ENCODE measurements at places on chromosomes 2 and 18.

DNA sequence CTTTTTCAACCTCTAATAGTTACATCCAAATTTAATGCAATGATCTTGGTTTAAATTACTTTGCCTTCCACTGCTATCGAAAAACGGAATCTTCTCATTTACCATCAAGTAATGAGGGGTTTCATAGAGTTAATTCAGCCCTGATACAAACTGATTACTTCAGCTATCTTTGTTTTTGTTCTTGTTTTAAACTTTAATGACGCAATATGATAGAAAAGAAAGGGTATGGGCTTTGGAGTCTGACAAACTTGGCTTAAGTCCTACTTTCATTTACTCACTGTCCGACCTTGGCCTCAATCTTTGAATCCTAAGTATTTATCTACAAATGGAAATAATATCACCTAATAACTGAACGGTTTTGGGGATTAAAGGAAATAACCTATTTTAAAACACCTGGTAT is 16.1 kb downstream of the ADAM17 start:
- no peak overlapping the region for H3K4me3 ChIP-seq
- peaks cover 10% of the 10 kb centered on the region for H3K4me1 ChIP-seq

DNA sequence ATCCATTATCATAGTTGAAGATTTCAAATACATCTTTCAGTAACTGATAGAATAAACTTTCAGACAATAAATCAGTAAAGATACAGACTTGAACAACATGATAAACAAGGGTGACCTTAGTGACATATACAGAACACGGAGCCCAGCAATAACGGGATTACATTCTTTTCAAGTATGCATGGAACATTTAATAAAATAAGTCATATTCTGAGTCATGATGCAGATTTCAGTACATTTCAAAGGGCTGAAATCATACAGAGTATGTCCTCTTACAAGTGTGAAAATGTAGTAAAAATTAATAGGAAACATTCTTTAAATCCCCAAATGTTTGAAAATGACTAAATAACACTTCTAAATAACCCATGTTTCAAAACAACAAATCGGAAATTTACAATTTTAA is 17.2 kb upstream of the KLHL29 start:
- no peak overlapping the region for H3K4me3 ChIP-seq
- H3K36me3 ChIP-seq = no peaks in the 10 kb centered on the region
- no peak for DNase-seq
- no peak overlapping the region for H3K27ac ChIP-seq
- no peaks in the 10 kb centered on the region for H3K4me1 ChIP-seq
- H3K27me3 ChIP-seq = peaks cover 19% of the 10 kb centered on the region

DNA sequence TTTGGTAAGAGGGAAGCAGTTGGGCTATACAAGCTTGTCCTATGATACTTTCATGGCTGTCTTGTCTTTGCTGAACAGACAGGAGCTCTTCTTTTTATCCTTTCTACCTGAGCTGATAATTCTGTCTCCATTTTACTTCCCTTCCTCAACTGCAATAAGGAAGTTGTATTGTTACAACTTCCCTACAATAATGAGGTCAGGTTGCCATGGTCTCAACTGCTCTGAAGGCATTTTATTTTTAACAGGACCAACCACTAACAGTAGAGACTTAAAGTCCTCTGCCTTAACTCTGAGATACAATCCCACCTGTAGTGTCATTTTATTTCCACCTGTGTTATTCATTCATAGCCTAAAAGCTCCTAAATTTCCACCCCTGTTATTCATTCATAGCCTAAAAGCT is 118.6 kb upstream of the PGAP1 start:
- H3K4me3 ChIP-seq = no peak overlapping the region
- H3K36me3 ChIP-seq = peaks cover 34% of the 10 kb centered on the region
- no peaks in the 10 kb centered on the region for H3K4me1 ChIP-seq
- no peak for DNase-seq
- no peak overlapping the region for H3K27ac ChIP-seq
- no peaks in the 10 kb centered on the region for H3K27me3 ChIP-seq

- H3K4me1 ChIP-seq = no peaks in the 10 kb centered on the region
- no peaks in the 10 kb centered on the region for H3K27me3 ChIP-seq
- H3K4me3 ChIP-seq = no peak overlapping the region
- H3K36me3 ChIP-seq = no peaks in the 10 kb centered on the region
- H3K27ac ChIP-seq = no peak overlapping the region
Observed at GRCh38 chr2:177669625-177670330, 277.2 kb downstream of the AGPS start.

- H3K4me3 ChIP-seq = no peak overlapping the region
- no peaks in the 10 kb centered on the region for H3K4me1 ChIP-seq
- no peaks in the 10 kb centered on the region for H3K27me3 ChIP-seq
- no peak overlapping the region for H3K27ac ChIP-seq
Observed at GRCh38 chr2:62660087-62660486, 45.4 kb upstream of the EHBP1 start.

DNA sequence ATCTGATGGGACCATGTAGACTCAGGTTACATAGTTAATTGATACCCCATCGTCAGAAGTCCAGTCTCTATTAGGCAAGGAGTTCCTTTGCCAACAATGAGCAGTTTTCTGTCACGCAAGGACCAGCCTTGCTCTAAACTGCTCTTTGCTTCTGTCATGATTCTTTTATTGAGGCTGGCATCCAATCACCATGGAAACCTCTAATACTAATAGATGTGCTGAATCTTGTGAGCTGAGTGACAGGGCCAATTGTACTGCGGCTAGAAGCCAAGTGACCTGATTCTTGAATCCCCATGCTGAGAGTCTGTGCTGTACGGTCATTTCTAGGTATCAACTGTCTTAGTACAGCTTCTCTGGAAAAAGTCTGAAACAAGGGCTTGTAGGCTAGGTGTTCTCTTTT is 395.6 kb downstream of the RND3 start:
- H3K36me3 ChIP-seq = no peaks in the 10 kb centered on the region
- no peaks in the 10 kb centered on the region for H3K4me1 ChIP-seq
- no peaks in the 10 kb centered on the region for H3K27me3 ChIP-seq
- no peak overlapping the region for H3K4me3 ChIP-seq

GRCh38 chr2:234187646-234188174 is 137.2 kb downstream of the SPP2 start:
- no peak overlapping the region for H3K4me3 ChIP-seq
- H3K4me1 ChIP-seq = no peaks in the 10 kb centered on the region
- DNase-seq = no peak
- H3K36me3 ChIP-seq = no peaks in the 10 kb centered on the region
- no peak overlapping the region for H3K27ac ChIP-seq

DNA sequence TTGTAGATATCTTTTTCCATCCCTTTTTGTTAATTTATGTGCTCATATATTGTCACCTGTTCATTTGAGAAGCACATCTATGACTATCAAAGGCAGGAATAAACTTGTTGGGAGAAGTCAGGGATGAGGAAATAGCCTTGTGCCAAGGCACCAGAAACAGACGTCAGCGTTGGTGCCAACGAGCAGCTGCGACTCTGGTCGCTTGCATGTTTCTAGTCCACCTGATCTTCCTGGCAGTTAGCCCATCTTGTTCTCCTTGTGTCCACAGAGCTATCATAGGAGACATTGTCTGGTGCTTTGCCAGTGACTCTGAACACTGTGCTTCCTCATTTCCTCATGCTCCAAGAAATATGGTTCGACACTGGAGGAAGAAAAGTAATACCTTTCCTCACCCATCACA is 374.4 kb downstream of the PTPRM start:
- no peaks in the 10 kb centered on the region for H3K27me3 ChIP-seq
- no peaks in the 10 kb centered on the region for H3K36me3 ChIP-seq
- H3K4me1 ChIP-seq = no peaks in the 10 kb centered on the region

DNA sequence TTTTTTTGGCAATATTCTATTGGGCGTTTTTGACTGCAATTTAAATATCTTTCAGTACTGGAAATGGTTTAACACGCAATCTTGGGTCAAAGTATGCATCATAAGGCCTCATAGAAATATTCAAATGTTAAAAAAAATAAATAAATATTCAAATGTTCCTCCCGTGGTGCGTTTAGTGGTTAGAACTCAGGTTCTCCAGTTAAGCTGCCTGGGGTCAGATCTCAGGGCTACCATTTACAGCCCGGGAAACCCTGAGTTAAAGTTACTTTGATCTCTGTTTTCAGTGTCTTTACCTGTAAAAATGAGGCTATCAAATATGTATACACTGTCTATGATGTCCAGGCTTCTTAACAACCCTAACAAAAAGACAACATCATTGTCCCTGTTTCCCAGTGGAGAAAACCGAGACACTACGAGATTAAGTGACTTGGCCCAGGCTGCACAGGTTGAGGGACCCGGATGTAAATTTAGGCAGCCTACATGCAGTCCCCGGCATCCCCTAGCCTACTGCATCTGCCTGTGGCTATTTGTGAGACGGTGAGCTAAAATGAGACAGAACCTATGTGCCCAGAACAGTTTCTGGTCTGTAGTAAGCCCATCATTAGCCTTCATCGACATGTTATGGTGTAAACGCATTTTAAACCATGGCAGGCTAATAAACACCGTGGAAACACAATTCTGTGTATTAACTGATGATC is 1.7 kb downstream of the FHL2 start:
- peaks cover 14% of the 10 kb centered on the region for H3K4me1 ChIP-seq
- H3K27me3 ChIP-seq = peaks cover 29% of the 10 kb centered on the region
- no peak for DNase-seq
- no peaks in the 10 kb centered on the region for H3K36me3 ChIP-seq
- H3K27ac ChIP-seq = no peak overlapping the region
- no peak overlapping the region for H3K4me3 ChIP-seq

- DNase-seq = no peak
- H3K4me3 ChIP-seq = no peak overlapping the region
Observed at GRCh38 chr18:67589325-67589724, 72.8 kb upstream of the DSEL start.

DNA sequence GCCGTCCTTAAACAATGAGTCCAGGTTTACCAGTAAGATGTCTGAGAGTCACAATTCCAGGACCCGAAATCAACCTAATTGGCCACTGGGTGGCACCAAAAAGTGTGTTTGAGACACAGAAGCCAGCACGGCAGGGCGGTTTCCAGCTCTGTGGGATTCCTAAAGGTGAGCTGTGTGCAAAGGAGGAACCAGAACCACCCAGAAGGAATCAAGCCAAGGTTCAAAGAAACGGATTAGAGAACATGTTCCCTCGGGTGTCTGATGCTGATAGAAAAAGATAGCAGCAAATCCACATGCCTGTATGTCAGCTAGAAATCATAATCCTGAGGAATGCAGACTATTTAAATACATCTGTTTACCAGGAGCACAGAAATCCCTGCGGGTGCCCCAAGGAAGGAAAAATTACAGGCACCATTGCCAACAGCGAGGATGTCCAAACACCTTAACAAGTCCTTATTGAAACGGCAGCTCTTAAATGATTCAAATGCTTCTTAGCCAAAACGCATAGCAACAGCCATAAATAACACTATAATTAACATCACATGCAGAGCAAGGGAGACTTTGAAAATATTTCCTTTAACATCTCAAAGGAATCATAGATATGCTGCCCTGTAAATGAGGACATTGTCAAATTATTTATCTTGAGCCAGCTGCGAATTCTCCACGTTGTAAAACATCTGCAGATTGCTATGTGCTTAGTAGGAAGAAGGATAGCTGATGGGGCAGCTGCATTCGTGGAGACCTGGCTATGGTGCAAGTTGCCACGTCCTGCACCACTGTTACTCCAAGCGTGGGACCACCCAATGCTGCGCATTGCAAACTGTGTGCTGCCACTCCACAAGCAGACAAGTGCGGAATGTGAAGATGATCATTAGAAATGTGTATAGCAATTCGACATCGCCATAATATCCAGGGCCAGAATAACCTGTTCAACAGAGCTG is 318.7 kb upstream of the NCKAP5 start:
- H3K4me3 ChIP-seq = no peak overlapping the region
- H3K36me3 ChIP-seq = no peaks in the 10 kb centered on the region
- DNase-seq = peak; percentile 46
- peaks cover 4% of the 10 kb centered on the region for H3K4me1 ChIP-seq

DNA sequence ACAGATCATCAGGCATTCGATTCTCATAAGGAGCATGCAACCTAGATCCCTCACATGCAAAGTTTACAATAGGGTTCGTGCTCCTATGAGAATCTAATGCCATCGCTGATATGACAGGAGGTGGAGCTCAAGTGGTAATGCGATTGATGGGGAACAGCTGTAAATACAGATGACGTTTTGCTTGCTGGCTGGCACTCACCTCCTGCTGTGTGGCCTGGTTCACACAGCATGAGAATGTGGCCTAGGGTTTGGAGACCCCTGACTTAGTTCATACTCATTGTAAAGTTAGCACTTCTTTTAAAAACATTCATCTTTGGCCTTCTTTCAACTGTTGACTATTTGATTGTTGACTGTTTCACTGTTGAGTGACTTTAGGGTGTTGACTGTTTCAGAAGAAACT is 8.7 kb upstream of the CHMP1B start:
- H3K4me1 ChIP-seq = no peaks in the 10 kb centered on the region
- no peak overlapping the region for H3K4me3 ChIP-seq
- H3K27me3 ChIP-seq = no peaks in the 10 kb centered on the region
- H3K36me3 ChIP-seq = no peaks in the 10 kb centered on the region
- DNase-seq = no peak
